Memory B cell (primary cell): ENCODE measurements at places on chromosomes 7 and 10.

- DNase-seq = no peak
Observed at GRCh38 chr7:24340727-24341126, 56.7 kb downstream of the NPY start.

DNA sequence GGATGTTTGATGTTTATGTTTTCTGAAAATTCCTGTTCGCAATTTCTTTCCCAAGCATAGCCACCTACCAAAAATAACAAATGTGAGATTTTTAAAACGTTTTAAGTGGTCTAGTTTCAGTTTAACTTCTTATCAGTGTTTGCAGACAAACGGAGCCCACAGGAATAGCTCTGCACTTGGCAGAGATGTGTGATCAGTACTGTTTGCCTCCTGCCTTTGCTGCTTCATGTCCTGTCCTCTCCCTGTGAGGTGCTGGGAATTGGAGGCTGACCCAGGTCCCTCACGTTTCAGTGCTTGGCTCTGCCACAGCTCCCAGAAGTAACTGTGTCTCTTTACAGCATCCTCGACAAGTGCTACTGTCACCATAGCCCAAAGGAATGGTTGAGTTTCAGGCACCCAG is 1.2 kb downstream of the UCN3 start:
- no peak for DNase-seq

DNA sequence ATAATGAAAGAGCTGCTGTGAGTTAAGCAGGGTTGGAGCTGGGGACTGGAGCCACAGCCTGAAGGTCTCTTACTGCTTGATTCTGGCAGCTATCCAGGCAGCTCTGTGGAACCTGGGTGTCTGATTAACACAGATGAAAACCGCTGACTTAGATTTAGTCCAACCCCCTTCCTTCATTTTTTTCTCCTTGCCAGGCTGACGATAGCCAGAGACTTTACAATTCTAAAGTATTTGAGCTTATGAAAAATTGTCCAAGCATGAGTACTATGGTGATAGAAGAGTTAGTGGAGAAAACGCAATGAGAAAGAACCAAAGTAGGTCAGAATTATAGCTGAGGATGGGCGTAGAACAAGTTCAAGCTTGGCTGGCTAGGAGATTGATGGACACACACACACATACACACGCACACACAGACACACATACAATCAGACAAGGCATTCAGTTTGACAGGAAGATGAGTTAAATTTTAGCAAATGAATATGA is 13.5 kb upstream of the GPR85 start:
- DNase-seq = no peak

DNA sequence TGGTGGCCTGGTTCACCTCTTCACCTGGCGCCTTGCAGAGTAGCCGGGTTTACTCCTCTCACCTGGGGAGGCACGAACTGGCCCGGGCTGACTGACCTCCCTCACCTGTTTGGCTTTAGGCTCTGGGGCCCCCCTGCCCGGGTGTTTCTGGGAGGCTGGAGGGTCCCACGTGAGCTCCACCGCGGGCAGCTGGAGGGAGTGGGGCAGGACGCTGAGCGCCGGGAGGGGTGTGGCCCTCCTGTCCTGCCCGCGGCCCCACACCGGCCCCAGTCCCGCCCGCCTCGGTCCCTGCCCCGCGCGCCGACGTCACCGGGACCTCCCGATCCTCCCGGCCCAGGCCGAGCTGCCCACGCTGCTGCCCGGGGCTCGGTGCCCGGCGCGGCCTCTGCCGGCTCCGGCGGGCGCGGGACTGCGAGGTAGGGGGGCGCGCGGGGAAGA is at the start of gene AMZ1:
Gene AMZ1, plus strand, starts transcription at position 322 of the 438 bp plus-strand sequence. CDS start 12,250 bp downstream, outside the sequence.
- DNase-seq = no peak

GRCh38 chr7:96016735-96017134 is 244.4 kb downstream of the DYNC1I1 start:
- no peak for DNase-seq

DNA sequence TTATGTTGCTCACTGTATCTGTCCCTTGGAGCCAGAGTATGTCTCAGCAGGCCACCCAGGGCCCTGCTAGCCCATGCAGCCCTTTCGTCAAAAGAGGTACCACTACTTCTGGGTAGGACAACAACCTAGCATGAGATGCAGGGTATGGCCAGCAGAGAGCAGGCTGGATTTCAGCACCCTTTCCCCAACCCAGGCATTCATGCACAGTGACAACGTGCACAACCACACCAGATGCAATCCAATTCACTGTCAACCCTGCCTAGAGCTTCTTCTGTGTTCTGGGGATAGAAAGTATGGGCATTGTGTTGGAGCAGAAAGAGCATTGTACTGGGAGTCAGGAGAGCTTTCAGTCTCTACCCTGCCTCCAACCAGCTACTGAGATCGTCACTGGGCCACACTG is 37.9 kb downstream of the JAZF1 start:
- no peak for DNase-seq

GRCh38 chr7:139502226-139502625 is 18.8 kb upstream of the KLRG2 start:
- no peak for DNase-seq

DNA sequence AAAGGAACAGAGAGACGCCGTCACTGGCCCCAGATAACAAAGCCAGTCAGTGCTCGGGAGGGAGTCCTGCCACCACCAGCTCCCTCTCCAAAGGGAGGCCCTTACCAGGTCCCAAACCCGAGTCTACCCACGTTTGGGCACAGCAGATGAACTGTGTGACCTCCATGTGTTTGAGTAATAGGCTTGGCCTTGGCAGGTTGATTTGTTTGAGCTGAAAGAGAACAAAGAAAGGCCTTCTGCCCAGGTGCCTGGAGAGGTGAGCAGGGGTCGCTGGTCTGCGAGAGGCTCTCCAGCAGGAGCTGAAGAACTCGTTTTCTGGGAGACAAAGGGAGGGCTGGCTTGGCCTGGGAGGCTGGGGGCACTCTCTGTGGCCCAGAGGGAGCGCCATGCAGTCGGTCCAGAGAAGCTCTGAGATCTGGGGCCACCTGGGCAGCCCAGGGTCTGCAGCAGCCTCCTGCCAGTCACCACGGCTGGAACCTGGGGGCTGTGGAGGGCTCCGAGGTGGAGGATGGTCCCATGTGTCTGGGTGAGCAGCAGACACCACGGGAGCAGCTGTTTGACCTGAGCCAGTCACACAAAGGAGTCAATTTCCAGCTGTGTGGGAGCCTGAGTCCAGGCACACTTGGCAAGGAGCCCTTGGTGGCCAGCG is 99.7 kb downstream of the PAXIP1 start:
- DNase-seq = no peak

DNA sequence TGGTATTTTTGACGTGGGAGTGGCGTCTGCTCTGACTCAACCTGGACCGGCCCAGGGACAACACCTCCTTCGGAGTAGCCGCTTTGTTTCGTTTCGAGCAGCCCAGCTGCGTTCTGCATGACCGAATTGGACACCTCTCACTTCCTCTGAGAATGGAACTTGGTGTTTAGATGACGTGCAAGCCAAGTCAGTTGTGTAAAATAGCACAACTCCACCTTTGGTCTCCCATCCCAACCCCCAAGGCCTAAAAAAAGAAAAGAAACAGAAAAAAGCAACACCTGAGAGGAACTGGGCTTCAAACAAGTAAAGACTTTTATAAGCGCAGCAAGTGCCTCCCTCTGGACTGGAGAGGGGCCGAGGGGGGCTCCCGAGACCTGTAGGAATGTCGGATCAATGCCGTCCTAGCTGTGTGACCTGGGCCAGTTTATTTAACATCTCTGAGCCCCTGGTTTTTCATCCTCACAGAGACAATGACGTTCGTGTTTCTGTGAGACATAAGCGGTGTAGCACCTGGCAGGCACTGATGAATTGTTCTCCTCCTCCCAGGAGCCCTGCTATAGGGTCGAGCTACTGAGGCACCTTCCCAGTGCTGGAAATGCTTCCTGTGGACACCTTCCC is 52.0 kb upstream of the SMNDC1 start:
- DNase-seq = peak; percentile 87

DNA sequence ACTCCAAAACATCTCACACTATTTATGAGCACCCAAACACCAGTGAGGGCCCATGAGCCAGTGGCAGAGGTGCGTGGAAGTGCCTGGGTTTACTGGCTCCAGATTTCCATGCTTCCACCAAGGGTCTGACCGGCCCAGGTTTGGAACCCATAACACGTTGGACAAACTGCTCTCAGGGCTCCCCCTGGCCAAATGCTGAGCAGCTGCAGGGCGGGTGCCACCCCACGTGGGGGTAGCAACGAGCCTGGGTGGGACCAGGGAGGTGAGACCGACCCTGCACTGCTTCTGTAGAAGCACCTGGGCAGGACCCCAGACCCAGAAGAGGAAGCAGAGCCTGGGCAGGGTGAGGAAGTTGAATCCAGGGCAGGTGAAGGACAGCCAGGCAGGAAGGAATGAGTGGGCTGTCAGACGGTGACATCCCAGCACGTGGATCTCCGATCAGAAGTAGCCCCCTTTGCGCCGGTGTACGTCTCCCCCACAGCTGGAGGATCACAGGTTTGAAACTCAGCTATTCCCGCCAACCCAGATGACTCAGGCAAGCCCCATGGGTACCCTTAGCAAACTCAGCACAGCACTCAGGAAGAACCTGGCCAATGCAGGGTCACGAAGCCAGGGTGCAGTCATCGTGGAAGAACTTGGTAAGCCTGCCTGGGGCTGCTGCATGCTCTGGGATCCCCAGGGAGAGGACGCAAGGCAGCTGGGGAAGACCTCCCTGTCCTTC is 100.4 kb upstream of the DDC start:
- no peak for DNase-seq

DNA sequence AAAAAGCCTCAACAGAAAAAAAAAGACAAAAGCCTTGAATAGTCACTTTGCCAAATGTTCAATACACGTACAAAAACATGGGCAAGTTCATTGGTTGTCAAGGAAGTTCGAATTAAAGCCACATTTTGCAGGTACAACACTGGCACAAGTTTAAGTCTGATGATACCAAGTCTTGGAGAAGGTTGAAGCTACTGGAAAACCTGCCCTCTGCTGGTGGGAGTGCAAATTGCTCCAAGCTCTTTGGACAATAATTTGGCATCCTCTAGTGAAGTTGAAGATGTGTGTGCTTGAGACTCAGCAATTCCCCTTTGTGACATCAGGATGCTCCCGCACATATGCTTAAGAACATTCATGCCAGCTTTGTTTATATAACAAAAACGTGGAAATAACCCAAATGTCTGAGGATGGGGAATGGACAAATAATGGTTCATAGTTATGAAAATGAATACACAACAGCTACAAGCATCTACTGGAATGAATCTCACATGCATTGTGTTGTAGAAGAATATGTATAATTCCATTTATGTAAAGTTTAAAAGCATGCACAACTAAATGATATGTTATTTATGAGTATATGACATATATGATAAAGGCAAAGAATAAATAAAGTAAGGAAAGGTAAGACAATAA is 120.0 kb upstream of the PLPP4 start:
- DNase-seq = peak; percentile 36

DNA sequence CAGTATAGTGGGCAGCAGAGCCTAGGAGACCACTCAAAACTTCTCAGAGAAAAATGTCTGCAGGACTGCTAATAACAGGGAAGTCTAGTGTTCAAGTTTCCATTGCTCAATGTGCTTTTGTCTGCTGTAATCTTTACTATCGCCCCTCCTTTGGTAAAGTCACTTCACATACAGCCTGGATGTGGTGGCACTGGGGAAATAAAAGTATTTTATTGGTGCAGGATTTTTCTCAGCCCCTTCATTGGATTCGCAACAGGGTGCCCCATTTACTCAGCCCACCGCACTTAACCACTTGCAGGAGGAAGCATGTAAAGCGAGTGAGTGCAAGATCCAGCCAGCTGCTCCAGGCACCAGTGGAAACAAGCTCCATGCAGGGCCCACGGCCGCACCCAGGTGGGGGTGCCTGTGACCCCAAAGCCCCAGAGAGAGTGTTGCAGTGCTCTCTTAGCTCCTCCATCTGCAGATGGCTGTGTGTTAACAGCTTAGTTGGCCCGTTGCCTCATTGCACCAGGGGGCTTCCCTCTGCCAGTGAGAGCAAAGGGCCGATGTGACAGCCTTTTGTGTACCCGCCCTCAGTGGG is 163.5 kb upstream of the TMEM72 start:
- no peak for DNase-seq

GRCh38 chr10:121910673-121911420 is 17.0 kb downstream of the ATE1 start:
- DNase-seq = no peak

- no peak for DNase-seq
Observed at GRCh38 chr10:51266496-51266895, 192.2 kb downstream of the PRKG1 start.

DNA sequence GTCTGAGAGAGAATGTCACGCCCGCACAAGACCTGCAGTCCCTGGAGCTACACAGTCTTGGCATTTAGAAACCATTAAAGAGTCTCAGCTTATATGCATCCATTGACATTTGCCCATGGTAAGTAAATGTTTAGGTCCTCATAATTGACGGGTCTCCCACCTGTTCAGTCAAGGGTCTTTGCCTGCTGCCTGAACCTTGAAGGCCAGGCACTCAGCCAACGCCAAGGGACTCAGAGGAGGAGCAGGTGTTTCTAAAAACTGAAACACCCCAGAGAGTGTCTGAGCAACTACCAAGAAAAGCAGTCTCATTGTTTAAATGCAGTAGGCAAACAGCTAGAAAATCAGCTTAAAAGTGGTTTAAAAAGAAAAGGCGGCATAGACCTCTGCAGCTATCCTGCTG is 264.7 kb upstream of the AKR1E2 start:
- no peak for DNase-seq

- no peak for DNase-seq
Observed at GRCh38 chr10:121983852-121984251, 5.1 kb upstream of the TACC2 start.

GRCh38 chr10:120887482-120887881 is 36.3 kb downstream of the WDR11 start:
- no peak for DNase-seq

DNA sequence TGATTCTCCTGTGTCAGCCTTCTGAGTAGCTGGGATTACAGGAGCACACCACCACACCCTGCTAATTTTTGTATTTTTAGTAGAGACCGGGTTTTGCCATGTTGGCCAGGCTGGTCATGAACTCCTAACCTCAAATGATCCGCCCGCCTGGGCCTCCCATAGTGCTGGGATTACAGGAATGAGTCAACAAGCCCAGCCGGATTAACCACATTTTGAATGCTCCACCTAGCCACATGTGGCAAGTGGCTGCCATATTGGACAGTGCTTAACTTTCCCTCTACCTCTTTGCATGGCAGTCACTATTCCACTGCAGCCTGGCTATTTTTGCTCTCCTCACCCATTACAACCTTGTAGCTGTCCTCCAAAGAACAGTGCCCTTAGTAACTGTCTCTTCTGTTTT is 160.1 kb downstream of the GATA3 start:
- DNase-seq = no peak

GRCh38 chr7:47474937-47475879 is 106.7 kb downstream of the TNS3 start:
- DNase-seq = no peak

GRCh38 chr10:51892965-51893658 is 193.7 kb upstream of the CSTF2T start:
- DNase-seq = no peak

DNA sequence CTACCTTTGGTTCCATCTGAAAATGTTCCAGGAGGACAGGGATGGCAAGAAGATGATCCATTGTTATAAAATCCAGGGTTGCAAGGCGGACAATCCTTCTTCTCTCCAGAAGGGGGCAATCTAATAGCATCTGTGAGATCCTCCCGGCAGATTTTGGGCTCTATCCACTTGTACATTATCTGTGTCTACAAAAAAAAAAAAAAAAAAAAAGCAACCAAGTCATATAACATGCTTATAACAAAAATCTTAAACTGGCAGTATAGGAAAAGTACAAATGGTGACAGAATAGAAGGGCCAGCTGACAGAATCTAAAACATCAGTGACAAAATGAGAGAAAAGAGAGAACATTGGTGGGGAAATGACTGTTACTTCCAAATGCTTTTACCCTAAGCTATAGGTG is 132.7 kb downstream of the ELAPOR2 start:
- DNase-seq = peak; percentile 29

GRCh38 chr10:69655868-69656555 is 26.0 kb downstream of the FAM241B start:
- DNase-seq = no peak

- DNase-seq = no peak
Observed at GRCh38 chr7:64574540-64575099, 11.7 kb upstream of the ZNF680 start.
